ENCODE measurements at places on chromosomes 1 and 21.

GRCh38 chr21:24290151-24290833 lies 1317.0 kb downstream of the MRPL39 start:
- DNase-seq: no peak

DNA sequence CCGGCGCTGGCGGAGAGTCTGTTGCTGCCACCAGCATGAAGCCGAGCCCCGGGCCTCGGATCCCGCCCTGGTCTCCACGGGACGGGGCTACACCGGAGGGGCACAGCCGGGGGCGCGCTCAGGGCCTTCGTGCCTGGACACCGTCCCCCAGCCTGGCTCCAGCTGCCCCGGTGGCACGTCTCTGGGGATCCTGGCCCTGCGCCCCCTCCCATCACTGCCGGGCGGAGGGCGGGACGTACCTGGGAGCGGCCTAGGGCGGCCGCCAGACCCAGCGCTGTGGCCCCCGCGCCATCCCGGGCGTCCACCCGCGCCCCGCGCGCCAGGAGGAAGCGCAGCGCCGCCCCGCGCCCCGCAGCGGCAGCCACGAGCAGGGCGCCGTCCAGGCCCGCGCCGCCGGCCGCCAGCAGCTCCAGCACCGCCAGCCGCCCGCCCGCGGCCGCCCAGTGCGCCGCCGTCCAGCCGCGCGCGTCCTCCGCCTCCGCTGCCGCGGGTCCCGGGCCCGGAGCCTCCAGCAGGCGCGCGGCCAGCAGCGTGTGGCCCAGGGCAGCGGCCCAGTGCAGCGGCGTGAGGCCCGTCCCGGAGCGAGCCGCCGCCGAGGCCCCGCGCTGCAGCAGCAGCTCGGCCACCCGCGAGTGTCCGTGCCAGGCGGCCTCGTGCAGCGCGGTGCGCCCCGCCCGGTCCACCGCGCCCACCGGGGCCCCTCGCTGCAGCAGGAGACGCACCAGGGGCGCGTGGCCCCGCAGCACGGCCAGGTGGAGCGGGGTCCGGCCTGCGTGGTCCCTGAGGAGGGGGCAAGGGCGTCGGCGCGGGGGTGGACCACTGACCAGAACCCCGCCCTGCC lies 1.0 kb downstream of the ANKRD65 start:
- DNase-seq: no peak

GRCh38 chr1:234658138-234658537 lies 48.2 kb upstream of the IRF2BP2 start:
- peak; percentile 36 for DNase-seq

- no peak for DNase-seq
Measured at GRCh38 chr1:147516157-147516917, 25.0 kb upstream of the BCL9 start.

DNA sequence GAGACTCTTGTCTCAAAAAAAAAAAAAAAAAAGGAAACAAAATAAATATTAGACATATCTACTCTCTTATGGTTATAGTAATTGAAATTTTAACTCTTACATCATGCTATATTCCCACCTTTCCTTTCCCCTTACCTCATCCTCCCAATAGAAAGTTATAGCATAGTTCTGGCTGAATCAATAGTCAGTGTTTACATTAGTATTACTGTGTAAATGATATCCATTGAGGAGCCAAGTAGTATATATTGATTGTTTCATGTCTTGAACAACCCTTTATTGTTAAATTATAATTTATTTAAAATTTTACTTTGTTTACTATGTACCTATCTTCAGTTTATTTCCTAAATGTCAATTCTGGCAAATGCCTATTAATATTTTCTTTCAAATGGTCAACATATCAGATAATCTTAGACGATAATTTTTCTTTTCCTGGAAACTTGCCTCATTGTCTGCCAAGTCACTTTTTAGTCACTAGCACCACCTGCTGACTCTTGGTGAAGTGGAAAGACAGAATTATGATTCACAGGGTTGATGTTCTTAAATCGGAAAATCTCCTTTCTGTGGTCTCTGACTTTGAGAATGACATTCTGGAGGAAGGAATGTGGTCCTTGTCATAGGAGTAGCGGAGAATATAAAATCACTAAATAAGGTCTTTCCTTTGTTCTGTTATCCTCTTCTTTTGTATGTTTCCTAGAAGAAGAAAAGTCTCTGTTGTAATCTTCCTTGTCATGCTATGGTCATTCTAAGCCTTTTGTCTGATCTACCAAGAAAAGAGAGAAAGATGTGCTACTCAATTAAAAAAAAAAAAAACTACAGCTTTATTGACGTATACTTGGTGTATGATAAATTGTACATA lies 8.6 kb downstream of the HJV start:
- DNase-seq: no peak
